Activated gamma-delta T cell treated with anti-CD3 and anti-CD28 coated beads, Interleukin-2, amount 50 U/mL, for 16 hours (primary cell): ENCODE measurements at places on chromosomes 5 and 9.

- no peak for DNase-seq
Measured at GRCh38 chr9:112380102-112380824, at the start of gene HSDL2. TSS of gene HSDL2 (plus strand) at chr9:112380108. CDS start at chr9:112380164, 56 bp downstream.

DNA sequence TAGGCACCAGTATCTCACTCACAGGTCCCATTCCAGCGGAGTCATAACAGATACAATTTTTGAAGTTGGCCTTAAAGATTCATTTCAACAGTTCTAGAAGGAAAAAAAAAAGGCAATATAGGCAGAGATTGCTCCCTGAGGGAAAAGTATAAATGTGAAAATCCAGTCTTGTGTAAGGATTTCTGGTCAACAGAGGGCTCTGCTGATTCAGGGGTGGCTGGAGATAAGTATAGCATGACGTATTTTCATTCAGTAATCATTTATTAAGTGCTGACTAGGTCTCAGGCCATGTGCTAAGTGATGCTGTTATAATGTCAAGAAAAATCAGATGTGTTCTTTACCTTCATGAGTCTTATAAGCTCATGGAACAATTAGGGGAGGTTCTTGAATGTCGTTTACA lies 377.3 kb upstream of the MEF2C start:
- DNase-seq: no peak

DNA sequence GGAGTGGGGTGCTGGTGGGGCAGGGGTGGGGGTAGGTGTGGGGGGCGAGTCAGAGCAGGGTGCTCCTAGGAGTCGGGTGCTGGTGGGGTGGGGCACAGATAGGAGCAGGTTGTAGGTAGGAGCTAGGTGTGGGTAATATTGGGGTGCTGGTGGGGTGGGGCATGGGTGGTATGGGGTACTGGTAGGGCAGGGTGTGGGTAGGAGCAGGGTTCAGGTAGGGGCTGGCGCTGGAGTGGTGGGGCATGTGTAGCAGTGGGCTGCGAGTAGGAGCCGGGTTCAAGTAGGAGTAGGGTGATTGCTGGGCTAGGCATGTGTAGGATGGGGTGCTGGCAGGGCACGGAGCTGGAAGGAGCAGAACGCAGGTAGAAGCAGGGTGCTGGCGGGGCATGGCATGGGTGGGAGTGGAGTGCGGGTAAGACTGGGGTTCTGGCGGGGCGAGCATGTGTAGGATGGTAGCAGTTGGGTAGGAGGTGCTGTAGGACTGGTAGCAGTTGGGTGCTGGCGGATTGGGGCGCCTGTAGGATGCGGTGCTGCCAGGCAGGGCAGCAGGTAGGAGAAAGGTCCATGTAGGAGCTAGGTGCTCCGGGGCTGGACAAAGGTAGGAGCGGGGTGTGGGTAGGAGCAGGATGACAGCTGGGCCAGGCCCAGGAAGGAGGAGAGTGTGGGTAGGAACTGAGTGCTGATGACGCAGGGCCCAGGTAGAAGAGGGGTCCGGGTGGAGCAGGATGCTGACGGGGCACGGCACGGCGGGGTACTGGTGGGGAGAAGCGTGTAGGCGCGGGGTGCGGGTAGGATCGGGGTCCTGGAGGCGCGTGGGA lies 105.5 kb upstream of the SIMC1 start:
- DNase-seq: no peak

GRCh38 chr5:76402251-76402885 lies 717 bp upstream of the IQGAP2 start:
- DNase-seq: peak; percentile 64

- no peak for DNase-seq
Measured at GRCh38 chr5:154849264-154849785, 1.1 kb downstream of the FAXDC2 start.

GRCh38 chr5:154278908-154279307 lies 88.4 kb downstream of the GALNT10 start:
- no peak for DNase-seq

DNA sequence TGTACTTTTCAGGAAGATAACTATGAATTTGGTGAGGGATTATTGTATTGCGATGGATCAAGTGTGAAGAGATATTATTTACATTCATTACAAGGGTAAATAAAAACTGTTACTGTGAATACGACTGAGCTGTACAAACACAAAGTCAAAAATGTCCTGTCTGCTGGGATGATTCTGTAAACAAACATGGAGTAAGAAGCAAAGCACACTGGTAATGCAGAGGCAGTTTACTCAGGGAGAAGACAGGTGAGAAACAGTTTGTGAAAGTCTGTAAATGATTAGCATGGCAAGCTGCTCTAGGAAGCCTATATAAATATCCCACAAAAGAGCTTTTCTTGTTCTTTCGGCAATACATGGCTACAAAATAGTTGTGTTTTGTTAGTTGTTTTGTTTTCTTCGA lies 115.4 kb upstream of the GNA14 start:
- DNase-seq: no peak

- DNase-seq: no peak
Measured at GRCh38 chr5:59608745-59609144, 284.8 kb downstream of the PDE4D start.

- DNase-seq: no peak
Measured at GRCh38 chr9:91359734-91360470, 1.8 kb downstream of the AUH start.

DNA sequence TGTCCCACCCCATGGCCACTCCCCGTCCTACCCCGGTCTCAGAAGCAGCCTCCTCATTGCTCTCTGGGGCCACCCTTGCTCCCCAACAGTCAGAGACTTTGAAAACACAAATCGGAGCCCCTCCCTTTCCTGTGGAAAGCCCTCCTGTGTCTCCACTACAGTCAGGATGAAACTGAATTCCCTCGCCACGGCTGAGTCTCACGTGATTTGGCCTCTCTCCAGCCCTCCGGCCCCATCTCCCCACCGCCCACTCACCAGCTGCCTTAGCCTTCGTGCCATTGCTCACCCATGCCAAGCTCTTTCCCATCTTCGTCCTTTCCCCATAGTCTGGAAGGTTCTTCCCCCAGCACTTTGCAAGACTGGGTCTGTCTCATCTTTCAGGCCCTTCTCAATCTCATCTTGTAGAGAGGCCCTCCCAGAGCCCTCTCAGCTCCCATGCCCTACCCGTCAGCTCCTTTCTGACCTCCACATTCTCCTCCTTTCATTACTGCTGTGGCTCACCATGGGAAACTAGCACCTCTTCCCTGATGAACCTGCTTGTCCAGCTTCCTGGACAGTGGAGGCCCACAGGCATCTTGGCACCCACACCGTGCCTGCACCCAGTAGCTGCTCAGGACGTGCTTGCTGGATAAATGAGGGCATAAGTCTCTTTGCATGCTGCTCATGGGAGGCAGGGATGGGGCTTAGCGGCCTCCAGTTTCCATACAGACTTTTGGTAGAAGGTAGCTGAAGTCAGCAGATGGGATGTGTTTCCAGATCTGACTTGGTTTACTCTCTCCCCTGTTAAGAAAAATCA lies 126.4 kb upstream of the COL5A1 start:
- DNase-seq: no peak

GRCh38 chr5:40909264-40909663 lies at the start of gene C7:
TSS of gene C7 (plus strand) at chr5:40909497. CDS start at chr5:40909611, 114 bp downstream.
- DNase-seq: no peak

DNA sequence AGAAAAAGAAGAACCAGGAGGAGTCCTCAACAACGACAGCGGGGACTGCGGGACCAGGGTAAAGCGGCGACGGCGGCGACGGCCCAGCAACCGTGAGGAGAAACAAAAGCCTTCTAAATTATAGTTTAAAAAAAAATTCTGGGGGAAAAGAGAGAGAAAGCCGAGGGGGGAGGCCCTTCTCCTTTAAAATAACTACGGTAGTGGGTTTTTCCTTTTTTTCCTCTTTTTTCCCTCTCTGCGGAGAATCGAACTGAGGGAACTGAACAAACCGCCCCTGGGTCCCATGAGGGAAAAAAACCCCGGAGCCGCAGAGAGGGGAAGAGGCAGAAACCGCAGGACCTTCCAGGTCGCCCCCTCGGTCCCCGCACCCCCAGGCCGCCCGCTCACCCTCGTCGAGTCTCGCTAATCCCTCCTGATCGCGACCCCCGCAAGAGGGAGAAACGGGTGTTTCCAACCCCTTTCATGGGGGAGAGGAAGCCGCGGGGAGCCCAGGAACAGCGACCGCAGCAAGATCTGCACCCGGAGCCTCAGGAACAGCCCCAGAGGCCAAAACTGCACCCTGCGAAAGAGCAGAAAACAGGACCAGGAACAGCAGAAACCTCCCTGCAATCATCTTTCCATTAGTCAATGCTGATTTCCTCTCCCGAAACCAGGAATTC lies 453 bp downstream of the CPEB4 start:
- no peak for DNase-seq
